ENCODE measurements at places on chromosomes 2 and 18.

DNA sequence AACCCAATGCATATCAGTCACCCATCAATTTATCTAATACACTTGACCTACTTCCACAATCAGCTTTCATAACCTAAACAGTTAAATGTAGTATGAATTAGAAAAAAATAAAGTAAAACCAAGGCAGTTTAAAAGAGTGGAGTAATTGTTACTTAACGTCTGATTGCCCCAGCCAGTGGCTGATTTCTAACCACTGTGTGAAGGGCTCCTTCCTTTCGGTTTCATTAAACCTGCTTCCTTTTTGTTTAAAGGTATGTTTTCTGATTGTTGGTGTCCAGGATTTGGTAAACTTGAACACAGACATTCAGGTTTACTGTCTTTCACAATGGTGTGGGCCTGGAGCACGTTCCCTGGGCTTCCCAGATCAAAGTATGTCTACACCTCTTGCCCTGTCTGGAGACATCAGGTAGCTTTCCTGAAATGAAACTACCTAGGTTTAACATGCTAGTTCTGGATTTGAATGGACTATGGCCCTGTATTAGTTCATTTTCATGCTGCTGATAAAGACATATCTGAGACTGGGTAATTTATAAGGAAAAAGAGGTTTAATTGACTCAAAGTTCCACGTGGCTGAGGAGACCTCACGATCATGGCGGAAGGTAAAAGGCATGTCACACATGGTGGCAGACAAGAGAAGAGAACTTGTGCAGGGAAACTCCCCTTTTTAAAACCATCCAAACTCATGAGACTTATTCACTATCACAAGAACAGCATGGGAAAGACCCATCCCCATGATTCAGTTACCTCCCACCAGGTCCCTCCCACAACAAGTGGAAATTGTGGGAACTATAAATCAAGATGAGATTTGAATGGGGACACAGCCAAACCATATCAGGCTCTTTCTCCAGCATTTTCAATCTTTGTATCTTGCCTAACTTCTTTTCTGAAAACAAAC is 605.2 kb upstream of the ID2 start:
- DNase-seq: no peak

GRCh38 chr18:48422947-48423378 is 13.8 kb upstream of the ZBTB7C start:
- no peak for DNase-seq

- DNase-seq: peak; percentile 1
These were observed 188.1 kb upstream of the FANCL start for GRCh38 chr2:58429014-58429875.

DNA sequence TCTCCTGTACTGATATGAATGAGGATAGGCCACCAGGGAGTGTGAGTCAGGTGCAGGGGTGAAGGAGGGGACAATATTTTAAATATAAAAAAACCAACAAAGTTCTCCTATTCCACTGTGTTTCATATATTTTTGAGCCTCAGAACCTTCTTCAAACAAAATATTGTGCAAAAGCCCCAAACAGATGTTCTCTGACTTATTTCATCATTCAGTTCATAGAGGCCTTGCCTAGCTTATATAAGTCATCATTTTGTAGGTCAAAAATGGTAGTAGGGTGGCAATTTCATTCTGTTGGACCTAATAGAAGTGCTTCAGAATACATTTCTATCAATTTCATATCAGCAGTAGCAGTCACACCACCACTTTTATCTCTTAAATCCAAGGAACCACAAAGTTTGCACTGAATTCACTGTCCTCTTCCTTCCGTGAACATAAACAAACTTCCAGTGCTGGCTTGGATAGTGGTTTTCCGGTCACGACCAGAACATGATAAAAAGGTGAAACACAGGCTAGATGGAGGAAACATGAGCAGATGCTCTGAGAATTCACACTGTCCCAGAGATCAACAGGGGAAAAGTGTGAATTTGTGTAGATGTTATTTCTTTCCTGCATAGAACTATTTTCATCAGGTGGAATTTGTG is 99.1 kb downstream of the EN1 start:
- DNase-seq: no peak

GRCh38 chr2:178193823-178194599 is at the start of gene OSBPL6:
OSBPL6 (plus strand) TSS chr2:178194512; CDS start chr2:178306185, 111,673 bp downstream.
- DNase-seq: peak; percentile 88

GRCh38 chr2:67499989-67500388 is 102.9 kb downstream of the ETAA1 start:
- DNase-seq: no peak
